NT2/D1 (cell line): ENCODE measurements at places on chromosomes 11 and 22.

DNA sequence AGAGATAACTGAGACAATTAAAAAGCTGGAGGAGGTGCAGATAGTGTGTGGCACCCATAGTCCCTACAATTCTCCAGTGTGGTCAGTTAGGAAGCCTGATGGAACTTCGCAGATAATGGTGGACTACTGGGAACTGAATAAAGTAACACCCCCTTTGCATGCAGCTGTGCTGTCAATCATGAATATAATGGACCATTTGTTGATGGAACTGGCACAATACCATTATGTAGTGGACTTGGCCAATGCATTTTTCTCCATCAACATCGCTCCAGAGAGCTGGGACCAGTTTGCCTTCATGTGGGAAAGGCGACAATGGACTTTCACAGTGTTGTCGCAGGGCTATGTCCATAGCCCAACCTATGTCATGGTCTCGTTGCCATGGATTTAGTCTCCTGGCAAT lies 324.2 kb downstream of the TMEM135 start:
- no peak for DNase-seq

- DNase-seq = no peak
Measured at GRCh38 chr11:41334007-41334933, 125.2 kb downstream of the LRRC4C start.

DNA sequence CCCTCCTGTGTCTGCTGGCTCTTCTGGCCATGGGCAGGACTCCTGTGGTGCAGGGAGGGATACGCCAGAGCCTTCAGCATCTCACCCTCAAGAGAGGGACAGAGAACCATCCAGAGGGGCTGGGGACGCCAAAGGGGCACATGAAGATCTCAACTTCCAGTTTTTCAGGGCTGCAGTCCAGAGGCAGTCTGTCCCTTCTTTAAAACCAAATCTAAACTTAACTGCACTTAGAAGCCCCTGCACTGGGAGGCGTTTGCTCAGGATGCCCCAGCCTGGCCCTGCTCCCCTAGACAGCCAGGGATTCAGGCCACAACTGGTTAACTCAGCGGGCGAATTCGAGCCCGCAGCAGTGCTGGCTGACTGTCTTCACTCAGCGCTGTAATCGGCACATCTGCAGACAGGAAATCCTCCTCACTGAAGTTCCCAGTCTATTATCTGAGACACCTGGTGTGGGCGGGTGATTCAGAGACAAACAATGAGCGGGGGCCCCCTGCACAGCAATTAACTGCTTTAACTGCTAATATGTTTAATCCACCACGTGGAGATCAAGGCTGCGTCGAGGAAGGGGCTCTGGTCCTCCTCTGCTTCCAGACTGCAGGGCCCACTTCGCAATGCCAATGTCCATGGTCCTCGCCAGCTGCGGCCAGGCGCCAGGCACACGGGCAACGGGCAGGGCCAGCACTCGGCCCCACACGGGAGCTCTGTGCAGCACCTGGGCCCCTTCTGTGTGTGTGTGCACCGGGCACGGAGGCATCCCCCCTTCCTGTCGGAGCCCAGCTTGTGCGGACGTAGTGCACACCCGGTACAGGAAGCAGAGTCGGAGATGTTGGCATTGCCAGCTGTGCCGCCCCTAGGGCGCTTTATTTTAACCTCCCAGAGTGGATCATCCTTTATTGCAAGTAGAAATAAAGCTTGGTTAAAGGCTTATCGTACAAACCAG lies 36.9 kb upstream of the GNB1L start:
- peak; percentile 61 for DNase-seq

DNA sequence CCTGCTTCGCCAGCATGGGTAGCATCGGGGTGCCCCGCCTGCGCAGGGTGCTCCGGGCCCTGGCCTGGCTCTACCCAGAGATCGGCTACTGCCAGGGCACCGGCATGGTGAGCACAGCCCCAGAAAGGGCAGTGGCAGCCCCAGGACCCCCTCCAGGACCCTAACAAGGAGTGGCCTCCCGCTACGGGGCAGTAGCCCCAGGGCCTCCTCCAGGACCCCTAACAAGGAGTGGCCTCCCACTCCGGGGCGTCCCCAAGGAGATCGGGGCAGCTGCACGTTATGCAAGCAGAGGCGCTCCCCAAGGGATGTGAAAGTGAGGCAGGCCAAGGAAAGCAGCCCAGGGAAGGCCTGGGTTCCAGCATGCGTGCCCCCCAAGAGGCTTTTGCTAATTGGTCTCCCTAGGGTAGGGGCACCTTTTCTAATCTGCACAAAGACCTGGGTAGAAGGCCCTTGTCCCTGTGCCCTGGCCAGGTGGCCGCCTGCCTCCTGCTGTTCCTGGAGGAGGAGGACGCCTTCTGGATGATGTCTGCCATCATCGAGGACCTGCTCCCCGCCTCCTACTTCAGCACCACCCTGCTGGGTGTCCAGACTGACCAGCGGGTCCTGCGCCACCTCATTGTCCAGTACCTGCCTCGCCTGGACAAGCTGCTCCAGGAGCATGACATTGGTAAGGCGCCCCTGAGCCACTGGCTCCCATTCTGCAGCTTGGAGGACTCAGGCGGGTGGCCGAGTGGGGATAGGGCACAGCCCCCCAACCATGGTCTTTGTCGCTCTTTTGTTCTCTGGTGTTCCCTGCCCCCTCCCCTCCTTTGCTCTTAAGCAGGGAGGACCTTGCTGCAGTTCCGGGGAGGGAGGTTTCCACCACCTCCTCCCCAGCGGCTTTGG lies 35.0 kb downstream of the SGSM3 start:
- DNase-seq = no peak

GRCh38 chr11:37484298-37484697 lies 886.3 kb upstream of the RAG2 start:
- DNase-seq = no peak

- DNase-seq = no peak
Measured at GRCh38 chr22:24002851-24003250, 2.4 kb downstream of the GSTT4 start.

DNA sequence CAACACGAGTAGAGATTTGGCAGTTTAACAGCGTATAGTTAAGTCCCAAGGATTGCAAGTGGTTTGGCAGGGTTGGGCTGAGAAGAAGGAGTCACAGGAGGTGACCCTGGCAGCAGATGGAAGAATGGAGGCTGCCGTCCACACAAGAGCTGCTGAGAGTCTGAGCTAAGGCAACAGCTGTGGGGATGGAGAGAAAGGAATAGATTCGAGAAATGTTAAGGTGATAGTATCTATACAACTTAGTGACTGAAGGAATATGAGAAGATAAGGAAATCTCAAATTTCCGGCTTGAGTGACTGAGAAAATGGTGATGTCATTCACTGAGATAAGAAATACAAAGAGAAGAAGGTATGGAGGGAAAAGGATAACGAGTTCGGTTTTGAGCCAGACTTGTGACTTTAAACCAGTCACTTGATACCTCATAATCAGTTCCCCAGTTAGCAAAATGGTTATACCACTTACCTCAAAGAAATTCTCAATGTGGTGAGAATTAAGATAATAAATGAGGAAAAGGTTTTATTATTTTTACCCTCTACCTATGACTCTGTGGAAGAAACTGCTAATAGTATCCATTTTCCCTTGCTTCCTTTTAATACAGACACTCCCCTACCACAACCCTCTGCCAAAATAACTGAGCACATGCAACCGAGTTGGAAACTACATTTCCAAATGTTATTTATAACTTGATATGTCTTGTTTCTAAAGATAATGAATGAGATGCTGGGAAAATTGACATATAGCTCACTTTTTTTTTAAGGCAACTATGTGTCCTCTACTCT lies 30.7 kb downstream of the FAM168A start:
- no peak for DNase-seq

DNA sequence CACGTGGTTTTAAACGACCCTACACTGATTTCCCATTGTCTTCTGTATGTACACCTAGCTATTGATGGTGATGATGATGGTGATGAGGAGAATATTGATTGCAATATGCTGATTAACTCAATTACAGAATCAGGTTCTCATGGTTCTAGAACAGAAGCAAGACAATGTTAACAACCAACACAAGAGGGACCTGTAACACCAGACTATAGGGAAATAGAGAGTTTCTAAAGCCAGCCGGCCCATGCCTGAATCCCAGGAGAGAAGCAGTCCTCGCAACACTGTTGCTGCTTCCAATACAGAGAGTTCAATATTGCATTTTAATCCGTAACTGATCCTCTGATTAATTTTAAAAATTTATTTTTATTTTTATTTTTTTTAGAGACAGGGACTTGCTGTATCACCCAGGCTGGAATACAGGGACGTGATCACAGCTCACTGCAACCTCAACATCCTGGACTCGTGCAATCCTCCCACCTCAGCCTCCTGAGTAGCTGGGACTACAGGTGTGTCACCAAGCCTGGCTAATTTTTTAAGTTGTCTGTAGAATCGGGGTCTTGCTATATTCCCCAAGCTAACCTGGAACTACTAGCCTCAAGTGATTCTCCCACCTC lies 22.2 kb upstream of the UBASH3B start:
- peak; percentile 28 for DNase-seq

DNA sequence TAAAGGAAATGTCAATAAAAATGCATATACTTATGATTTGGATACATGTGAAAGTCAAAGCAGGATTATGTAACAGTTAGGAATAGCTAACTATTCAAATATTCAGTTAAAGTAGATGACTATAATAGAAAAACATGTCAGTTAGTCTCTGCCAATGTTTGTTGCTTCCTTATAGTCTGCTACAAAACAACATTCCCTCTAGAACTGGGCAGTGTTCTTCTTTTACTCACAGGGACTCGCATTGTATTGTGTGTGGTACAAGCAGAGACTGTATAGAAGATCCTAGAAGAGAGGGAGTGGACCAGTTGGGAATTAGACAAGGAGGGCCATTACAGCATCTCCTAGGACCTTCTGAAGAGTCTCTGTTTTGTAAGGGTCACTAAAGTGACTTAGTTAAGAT lies 10.6 kb downstream of the ACAT1 start:
- DNase-seq = no peak

- DNase-seq = no peak
Measured at GRCh38 chr11:114395736-114396135, 4.6 kb downstream of the C11orf71 start.

- no peak for DNase-seq
Measured at GRCh38 chr11:34443136-34443535, 4.4 kb downstream of the CAT start.

DNA sequence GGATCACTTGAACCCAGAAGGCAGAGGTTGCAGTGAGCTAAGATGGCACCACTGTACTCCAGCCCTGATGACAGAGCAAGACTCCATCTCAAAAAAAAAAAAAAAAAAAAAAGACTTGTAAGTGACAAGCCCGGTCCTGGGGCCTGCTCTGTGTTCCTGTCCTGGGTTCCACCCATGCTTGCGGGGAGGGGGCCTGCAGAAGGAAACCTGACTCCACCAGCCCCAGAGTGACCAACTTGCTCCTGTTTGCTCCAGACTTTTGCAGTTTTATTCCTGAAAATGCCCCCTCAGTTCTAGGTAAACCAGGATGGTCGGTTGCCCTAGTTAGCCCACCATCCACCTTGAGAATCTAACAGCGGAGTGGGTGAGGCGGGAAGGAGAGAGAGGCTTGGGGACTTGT lies 10.1 kb upstream of the LRP5 start:
- no peak for DNase-seq

DNA sequence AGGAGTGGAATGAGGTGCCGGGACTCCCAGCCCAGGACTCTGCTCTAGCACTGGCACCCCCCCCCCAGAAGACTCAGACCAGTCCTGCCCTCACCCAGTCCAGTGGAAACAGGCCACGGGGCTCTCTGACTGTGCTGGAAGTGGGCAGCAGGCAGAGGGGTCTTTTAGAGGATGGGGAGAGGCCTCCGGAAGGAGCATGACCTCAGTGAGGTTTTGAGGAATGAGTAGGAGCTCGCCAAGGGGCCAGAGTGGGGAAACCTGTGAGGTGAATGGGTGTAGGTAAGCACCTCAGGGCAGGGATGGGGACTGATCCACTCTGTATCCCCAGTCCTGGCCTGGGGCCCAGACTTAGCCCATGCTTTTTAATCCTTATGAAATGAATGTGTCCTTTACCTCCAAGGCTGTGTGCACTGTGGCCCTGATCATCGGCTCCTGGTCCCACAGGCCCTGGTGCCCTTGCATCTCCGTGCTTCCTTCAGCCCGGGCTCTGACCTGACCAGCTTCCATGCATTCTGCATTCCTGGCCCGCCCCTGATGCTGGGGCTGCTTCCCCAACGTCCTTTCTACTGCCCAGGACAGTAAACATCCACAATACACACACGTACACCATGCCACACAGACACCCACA lies 24.4 kb upstream of the RFPL3 start:
- DNase-seq = no peak

GRCh38 chr11:130601141-130601540 lies 152.7 kb downstream of the ADAMTS15 start:
- no peak for DNase-seq

- no peak for DNase-seq
Measured at GRCh38 chr11:36266767-36267166, 22.5 kb downstream of the COMMD9 start.

- no peak for DNase-seq
Measured at GRCh38 chr11:44149651-44150050, 54.2 kb downstream of the EXT2 start.

DNA sequence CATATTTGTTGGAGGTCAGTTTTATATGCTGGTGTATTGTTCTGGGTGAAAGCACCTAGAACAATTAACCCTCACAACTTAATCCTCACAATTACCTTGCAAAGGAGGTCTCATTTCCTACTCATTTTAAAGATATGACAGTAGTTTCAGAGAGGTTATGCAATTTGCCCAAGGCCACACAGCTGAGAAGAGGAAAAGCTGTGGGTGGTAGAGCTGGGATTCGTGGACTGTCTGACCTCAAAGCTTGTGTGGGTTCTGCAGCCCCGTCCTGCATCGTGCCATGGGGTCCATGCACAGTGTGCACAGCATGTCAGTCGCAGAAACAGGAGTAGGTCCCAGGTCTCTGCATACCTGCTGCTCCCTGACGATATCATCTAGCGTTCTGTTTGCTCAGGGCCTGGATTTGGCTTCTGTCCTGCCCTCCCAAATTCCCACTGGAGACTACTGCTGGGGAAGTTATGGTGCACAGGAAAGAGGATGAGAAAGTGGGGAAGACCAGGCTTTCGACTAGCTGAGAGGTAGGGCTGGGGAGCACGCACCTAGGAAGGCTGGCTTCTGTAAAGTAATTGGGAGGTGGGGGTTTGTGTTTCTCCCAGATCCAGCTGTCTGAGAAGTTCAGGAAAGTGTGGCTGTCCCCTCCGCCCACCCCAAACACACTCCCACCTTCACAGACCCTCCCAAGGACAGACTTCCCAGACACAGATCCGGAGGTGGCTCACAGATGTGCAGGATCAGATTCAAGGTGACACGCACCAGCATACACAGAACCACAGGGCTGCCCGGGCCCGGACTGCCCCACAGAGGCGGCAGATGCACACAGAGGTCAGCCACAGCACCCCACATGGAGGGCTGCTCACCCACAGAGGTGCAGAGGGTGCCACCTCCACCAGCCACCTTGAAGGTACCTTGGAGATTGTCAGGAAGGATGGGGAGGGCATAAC lies 2.0 kb downstream of the BACE1 start:
- DNase-seq = no peak

- DNase-seq = no peak
Measured at GRCh38 chr11:121132211-121132976, 31.4 kb downstream of the TECTA start.
